ENCODE measurements at places on chromosomes 13 and 19.

DNA sequence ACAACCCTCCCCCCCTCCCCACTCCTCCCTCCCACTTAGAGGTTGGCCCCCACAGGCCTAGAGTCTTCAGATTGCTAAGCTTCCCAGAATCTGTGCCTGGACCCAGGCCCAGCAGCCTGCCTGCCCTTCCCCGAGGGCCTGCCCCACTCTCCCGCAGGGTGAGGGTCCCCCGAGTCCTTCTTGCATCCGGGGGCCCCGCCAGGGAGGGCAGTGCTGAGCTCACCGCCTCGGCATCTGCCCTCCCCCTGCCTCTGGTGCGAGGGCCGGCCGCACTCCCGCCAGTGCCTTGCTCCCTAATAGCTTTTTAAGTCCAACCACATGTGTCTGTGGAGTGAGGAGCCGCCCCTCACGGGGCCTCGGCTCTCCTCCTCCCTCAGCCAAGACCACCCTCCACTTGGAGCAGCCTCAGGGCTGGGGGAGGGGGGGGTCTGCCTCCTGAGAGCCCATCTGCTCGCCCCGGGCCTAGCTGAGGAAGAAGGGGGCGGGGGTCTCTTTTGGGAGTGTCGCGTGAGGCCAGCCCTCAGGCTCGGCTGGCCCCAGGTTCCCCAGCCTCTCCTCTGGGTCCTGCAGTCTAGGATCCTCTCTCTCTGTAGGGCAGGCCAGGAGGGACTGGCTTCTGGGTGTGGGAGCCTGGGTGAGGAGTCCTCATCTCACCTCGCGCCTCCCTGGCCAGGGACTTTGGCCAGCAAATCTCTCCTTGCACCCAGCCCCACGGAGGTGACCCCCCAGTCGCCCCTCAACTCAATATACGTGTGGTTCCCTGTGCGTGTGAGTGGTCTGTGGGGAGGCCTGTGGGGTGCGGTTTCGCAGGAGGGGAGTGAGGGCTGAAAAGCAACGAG, 47.2 kb downstream of the LYL1 start:
- peak; percentile 76 for DNase-seq

GRCh38 chr19:41957838-41958366, 1.2 kb downstream of the RABAC1 start:
- DNase-seq, result peak; percentile 33

DNA sequence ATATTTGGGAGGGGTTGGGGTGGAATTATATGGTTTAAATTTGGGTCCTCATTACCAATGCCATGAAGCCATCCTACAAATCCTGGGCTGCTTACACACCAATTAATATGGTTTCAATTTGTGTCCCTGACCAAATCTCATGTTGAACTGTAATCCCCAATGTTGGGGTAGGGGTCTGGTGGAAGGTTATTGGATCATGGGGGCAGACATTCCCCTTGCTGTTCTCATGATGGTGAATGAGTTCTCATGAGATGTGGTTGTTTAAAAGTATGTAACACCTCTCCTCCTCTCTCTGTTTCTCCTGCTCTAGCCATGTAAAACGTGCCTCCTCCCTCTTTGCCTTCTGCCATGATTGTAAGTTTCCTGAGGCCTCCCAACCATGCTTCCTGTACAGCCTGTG, 46.6 kb upstream of the FAM124A start:
- no peak for DNase-seq

GRCh38 chr13:41541142-41541938, 84.0 kb downstream of the RGCC start:
- no peak for DNase-seq

DNA sequence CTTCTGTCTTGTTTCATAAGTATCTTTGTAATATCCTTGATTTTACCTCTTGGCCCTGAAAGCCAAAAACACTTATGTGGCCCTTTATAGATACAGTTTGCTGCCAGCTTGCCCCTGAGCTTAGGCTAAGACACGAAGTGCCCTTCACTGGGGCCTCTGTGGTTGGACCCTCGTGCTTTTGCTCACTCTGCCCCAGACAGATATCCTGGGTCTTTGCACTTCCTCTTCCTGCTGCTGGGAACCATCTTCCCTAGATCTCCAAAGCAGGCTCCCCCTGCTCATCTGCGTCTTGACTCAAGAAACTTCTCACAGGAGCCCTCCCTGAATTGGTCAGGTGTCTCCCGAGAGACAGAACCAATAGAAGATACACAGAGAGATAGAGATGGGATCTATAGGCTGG, 2.0 kb upstream of the TNFSF14 start:
- no peak for DNase-seq

DNA sequence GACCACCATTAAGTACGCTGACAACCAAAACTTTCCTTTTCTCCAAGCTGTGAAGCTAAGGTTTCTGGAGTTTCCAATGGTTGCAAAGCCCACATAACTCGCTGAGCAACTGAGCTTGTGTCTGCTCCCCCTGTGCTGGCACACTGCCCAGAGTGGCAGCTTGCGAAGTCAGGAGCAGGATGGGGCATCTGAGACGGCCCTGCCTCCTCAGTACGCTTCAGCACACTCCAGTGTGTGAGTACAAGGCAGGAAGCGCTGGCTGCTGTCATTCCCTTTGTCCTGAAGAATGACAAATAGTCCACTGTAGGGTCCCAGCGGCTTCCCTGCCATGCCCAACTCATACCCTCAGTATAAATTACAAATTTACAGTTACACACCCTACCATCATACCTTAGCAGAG, 51.5 kb downstream of the SKA3 start:
- DNase-seq, result no peak

DNA sequence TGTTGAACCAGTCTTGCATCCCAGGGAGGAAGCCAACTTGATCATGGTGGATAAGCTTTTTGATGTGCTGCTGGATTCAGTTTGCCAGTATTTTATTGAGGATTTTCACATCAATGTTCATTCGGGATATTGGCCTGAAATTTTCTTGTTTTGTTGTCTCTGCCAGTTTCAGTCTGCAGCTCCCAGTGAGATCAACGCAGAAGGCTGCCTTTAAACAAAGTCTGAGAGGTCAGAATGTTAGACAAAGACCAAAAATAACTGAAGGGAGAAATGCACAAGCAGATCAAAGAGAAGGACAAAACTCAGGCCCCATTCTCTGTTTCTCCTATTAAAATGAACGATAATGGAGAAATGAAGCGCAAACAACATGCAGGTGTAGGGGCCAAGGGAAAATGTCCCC, 170.4 kb downstream of the NHLRC3 start:
- no peak for DNase-seq

DNA sequence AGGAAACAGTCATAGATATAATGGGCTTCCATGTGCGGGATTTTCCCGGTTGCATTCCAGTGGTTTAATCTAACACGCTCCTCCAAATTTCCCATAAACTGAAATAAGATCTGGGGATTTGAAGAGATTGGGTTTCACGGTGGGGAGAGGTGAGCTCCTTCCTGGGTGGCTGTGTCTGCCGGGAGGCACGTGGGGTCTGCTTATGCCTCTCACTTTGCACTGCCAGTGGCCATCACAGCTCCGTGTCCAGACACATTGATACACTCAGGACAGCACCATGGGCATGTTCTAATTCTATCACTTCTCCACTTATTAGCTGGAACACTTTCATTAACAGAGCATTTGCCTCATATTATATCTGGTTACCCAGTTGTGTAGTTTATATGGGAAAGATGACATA, 73.4 kb downstream of the SOX1 start:
- no peak for DNase-seq

DNA sequence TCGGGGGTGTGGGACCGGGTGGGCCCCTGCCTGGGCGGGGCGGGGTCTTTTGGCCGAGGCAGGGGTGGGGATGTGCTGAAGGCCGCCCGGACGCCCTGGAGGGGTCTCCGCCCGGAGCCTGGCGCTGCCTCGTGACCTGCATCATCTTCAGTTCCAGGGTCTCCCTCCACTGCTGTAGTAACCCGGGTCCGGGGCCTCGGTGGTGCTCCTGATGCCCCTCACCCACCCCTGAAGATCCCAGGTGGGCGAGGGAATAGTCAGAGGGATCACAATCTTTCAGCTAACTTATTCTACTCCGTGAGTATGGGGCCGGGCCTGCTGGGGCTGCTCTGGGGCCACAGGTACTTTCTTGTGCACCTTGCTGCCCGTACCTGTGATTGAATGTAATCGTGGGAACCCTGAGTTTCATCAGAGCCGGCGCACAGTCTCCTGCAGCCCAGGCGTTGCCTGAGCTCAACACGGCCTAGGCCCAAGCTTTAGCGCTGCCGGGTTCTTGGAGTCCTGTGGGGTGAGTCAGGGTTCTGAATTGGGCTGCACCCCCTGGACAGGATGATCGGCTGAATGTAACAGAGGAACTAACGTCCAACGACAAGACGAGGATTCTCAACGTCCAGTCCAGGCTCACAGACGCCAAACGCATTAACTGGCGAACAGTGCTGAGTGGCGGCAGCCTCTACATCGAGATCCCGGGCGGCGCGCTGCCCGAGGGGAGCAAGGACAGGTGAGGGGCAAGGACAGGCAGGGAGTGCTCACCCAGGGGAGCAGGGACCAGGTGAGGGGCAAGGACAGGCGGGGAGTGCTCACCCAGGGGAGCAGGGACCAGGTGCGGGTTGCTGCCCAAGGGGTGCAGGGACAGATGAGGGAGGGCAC, 10.5 kb downstream of the PEAK3 start:
- DNase-seq, result no peak

DNA sequence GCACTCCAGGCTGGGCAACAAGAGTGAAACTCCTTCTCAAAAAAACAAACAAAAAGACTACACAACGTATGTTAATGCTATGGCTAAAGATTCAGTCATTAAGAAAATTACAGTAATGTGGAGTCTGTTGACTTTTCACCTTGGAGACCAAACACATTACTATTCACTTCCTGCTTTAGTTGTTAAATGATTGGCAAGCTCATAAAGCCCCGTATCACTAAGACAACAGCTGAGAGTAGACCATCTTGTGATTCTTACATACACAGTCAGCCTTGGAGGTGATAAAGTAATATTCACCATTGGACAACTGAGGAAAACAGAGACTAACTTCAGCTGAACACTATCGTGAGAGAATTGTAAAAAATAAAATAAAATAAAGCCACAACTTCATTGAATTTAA, 86.5 kb downstream of the KCTD12 start:
- DNase-seq, result no peak

DNA sequence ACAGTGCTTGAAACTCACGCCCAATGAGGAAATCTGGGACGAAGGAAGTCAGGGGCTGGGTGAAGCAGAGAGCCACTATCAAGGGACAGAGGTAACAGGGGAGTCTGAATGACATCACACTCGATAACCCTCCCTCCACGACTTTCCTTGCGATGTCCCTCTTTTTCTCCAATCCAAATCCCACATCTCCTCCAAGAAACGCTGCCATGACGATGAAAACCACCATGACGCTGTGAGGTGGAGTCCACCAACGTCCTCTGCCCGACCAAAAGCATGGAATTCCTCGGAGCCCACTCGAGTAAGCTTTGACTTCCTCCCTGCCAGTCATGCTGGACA, 967 bp downstream of the REXO1 start:
- DNase-seq, result no peak

GRCh38 chr19:31334849-31335624, 14.2 kb downstream of the TSHZ3 start:
- DNase-seq, result no peak

DNA sequence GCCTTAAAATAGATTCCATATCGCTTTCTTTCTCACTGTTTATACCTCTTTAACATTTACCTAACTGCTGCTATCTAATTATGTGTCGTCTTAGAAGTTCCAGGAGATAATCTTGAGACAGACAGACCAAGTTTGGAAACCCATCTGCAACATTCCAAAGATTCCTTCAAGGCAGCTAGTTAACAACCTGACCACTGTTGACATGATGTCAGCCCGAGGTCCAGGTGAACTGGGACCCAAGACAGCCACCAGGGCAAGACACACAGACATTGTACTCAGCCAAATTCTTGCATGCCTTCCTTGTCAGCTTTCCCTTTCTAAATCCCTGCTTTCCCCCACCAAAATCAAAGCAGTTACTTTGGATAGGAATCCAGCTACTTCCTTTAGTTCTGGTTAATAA, 1476.5 kb upstream of the PRR20A start:
- DNase-seq, result no peak

DNA sequence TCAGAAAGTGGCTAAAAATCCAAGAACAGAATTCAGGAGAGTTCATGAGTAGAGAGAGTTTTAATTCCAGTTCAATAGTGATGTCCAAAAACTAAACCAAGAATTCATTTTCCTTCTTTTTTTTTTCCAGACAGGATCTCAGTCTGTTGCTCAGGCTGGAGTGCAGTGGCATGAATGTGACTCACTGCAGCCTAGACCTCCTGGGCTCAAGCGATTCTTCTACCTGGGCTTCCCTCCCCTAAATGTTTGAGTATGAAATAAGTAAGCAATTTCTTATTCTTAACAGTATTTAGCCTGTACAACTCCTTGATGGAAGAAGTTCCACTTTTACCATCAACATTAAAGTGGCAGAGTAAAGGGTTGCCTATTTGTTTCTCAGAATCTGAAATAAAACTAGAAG, 3.8 kb downstream of the COMMD6 start:
- no peak for DNase-seq

- DNase-seq, result no peak
These were observed 2.0 kb downstream of the STXBP2 start for GRCh38 chr19:7638802-7639465.

- no peak for DNase-seq
These were observed 229.1 kb downstream of the TSHZ3 start for GRCh38 chr19:31119951-31120690.

DNA sequence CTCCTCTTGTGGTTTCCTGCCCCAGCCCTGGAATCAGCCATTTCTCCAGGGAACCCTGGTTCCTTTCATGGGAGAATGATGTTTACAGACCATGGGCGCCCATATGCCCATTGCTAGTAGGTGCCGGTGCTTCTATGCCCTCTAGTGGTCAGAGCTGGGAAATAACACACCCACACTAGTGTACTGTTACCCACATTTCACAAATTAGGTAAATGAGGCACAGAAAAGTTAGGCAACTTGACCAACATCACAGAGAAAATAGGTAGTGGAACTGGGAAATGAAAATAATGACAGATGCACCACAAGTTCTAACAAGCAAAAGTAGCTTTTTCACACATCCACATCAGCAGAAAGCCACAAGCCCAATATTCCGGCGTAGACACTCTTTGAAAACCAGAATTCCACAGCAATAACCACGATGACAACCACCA, 1.3 kb upstream of the CEACAM3 start:
- no peak for DNase-seq

- no peak for DNase-seq
These were observed 152.3 kb downstream of the DLEU7 start for GRCh38 chr13:50691176-50691680.

GRCh38 chr19:29293292-29293691, 80.3 kb upstream of the UQCRFS1 start:
- no peak for DNase-seq

DNA sequence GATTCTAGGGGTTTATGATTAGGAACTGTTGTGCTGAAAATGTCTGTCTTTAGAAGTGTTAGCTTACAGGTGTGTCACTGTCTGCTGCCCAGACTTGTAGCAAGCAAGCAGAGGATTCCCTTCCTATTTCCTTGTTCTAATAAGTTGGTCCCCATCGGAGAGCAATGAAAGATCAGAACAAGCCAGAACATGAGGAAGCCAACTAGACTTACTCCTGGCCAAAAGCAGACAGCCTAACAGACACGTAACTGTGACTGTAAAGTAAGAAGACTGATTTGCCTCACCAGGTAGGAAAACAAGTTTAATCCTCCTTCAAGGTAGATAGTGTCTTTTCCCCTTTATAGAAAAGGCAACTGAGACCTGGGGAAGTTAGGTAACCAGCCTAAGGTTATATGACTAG, 12.5 kb downstream of the POLR1D start:
- no peak for DNase-seq

Measured in AG04449 (cell line).